ENCODE measurements at places on chromosomes 3 and 15.

GRCh38 chr3:137738710-137739109 lies 25.4 kb upstream of the SOX14 start:
- DNase-seq, result no peak

- DNase-seq, result no peak
Observed at GRCh38 chr3:23389686-23390085, 186.6 kb downstream of the UBE2E2 start.

- no peak for DNase-seq
Observed at GRCh38 chr15:67241132-67241855, 13.2 kb downstream of the AAGAB start.

- DNase-seq, result no peak
Observed at GRCh38 chr3:109195815-109196214, 59.3 kb downstream of the C3orf85 start.

DNA sequence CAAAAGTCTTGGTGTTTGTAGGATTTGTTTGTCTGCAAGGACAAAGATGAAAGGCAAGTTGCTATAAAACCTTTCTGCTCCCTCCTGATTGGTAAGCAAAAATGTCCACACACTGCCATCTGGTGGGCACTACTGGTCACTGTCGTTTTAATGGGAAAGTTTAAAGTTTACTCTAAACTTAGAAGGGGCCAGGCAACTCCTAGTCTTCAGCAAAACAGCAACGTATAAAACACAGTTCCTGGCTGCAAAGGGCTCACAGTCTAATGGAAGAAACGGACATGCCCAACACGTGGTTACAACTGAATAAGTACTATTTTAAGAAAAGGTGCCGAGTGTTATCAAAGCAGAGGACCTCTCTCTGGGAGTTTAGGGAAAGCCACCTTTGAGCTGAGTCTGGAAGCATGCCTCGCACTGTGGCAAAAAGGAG lies 23.7 kb upstream of the TPRG1 start:
- DNase-seq, result peak; percentile 65

DNA sequence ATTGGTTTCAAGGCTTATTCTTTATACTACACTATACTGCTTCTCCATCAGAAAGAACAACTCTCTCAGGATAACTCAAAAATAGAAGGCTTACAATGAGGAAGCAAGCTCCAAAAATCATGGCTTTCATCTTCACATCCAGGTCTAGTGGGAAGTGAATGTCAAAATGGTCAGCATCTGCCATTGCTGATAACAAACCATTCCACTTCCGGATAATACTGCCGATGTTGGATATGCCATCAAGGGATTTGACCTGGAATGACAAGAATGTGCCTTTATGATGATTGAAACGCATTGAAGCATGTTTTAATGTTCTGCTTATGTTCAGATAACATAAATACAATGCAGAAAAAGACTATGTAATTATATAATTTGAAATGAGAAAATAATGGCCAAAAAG lies 34.0 kb upstream of the PLOD2 start:
- no peak for DNase-seq

- no peak for DNase-seq
Observed at GRCh38 chr3:1091286-1091685, 1.5 kb upstream of the CNTN6 start.
